ENCODE measurements at places on chromosomes 13 and 19. TPM values are rescaled to one million over a fixed set of nuclear protein-coding genes. Genes with fewer than 3 reads are reported as not detected.

The ZNF681 gene
- 7.3 TPM for total RNA-seq

The COX7A1 gene
- 235 TPM for total RNA-seq

The ARHGAP45 gene
- 4.1 TPM for total RNA-seq

The C19orf67 gene
- not detected for total RNA-seq

DNA sequence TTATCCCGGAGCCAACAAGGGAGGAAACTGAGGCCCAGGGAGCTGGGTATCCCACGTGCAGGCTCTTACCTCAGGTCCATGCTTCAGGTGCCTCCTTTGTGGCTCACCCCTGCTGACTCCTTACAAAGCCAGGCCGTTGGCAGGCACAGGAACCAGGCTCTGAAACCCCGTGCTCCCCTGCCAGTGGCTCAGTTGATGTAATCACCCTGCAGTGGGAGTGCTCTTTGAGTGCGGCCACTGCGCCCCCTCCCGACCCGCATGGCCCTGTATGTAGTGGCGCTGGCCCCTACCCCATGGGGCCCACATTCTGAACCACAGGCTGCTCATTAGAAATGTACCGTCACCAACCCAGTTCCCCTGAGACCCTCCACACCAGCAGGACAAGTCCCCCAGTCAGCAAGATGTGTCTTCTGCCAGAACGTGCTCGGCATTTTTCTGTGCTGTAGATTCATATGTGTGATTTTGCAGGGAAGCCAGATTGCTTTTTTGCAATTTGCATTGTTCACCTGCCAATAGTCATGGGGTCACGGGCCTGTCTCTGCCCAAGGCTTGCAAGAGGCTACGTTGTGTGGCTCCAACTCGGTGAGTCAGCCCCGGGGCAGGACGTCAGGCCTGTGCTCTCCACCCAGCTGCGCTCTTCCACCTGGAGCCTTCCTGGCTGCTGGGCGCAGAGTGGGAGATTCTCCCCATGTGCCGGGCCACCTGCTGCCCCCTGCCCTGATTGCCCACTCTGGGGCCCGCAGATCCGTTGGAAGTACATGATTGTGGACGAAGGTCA, 60.3 kb downstream of the SMARCA4 start:
- no peak for DNase-seq
- no peaks in the 10 kb centered on the region for H3K27me3 ChIP-seq
- H3K36me3 ChIP-seq, result no peaks in the 10 kb centered on the region
- no peak overlapping the region for H3K4me3 ChIP-seq

GRCh38 chr19:39142630-39143029, 17.0 kb downstream of the PAK4 start:
- H3K4me3 ChIP-seq, result no peak overlapping the region
- H3K36me3 ChIP-seq, result no peaks in the 10 kb centered on the region
- no peaks in the 10 kb centered on the region for H3K27me3 ChIP-seq
- peaks cover 25% of the 10 kb centered on the region for H3K4me1 ChIP-seq

DNA sequence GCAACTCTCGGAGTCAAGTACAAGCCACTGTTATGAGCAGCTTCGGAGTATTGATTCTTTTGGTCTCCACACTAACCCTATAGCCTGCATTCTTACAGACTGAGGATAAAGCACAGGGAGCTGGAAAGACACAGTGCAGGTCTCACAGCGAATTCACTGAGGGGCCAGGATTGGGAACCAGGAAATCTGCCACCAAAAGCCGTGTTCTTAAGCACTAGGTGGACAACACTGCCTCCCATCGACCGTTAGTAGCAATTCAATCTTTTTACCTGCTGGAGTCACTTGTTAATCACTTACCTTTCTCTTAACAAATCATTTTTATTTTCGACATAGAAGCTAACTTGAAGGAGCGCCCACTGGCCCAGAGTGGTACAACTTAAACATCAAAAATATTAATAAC, 6.3 kb downstream of the PMIS2 start:
- H3K4me3 ChIP-seq, result no peak overlapping the region
- no peak overlapping the region for H3K27ac ChIP-seq
- H3K36me3 ChIP-seq, result no peaks in the 10 kb centered on the region

- H3K4me3 ChIP-seq, result peak overlapping the region; percentile 63
- no peaks in the 10 kb centered on the region for H3K27me3 ChIP-seq
- no peaks in the 10 kb centered on the region for H3K36me3 ChIP-seq
- H3K27ac ChIP-seq, result peak overlapping the region; percentile 84
Measured at GRCh38 chr13:95643936-95644598, 439 bp downstream of the DZIP1 start.

GRCh38 chr19:33171916-33172359, 22.2 kb upstream of the LRP3 start:
- no peak for DNase-seq
- no peaks in the 10 kb centered on the region for H3K36me3 ChIP-seq
- H3K4me3 ChIP-seq, result no peak overlapping the region
- no peak overlapping the region for H3K27ac ChIP-seq
- no peaks in the 10 kb centered on the region for H3K4me1 ChIP-seq
- H3K27me3 ChIP-seq, result no peaks in the 10 kb centered on the region
